EL (cell line): ENCODE measurements at places on chromosomes 1 and 21.

DNA sequence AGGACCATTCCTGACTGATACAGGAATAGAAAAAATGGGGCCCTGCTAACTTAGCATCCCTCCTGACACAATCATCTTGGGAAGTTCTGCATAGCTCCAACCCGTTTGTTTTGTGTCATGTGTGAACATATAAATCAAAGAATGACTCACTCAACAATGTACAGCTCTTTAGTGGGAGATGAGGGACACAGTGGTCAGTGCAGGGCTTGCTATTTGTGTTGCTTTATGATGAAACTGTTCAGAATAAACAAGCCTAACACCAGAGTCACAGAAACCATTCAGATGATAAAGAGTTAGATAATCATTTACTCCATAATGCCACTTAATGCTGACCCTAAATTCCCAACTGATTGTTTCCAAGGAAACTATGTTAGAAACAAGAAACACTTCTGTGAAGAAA, 154.2 kb upstream of the ZNHIT6 start:
- DNase-seq, result peak; percentile 31

- DNase-seq, result no peak
Observed at GRCh38 chr1:3691421-3692204, 39.3 kb downstream of the TP73 start.

DNA sequence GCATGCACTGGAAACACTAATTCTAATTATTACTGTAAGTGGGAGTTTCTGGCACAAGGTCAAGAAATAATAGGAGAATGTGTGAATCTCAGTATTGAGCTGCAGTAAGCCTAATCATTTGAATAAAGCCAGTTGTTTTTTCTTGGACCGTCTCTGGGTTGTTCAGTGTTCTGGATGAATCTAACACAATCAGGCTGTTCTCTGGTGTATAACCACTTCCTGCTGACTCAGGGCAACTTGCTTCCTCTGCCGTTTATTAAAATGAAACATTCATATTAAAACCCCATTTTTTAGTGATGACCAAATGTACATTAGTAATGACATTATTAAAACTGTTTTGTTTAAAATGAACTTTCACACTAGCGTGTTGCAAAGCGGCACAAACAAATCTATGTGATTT, 273.1 kb upstream of the SNX7 start:
- DNase-seq, result peak; percentile 88

- DNase-seq, result peak; percentile 73
Observed at GRCh38 chr1:91555821-91556531, 55.3 kb downstream of the CDC7 start.

DNA sequence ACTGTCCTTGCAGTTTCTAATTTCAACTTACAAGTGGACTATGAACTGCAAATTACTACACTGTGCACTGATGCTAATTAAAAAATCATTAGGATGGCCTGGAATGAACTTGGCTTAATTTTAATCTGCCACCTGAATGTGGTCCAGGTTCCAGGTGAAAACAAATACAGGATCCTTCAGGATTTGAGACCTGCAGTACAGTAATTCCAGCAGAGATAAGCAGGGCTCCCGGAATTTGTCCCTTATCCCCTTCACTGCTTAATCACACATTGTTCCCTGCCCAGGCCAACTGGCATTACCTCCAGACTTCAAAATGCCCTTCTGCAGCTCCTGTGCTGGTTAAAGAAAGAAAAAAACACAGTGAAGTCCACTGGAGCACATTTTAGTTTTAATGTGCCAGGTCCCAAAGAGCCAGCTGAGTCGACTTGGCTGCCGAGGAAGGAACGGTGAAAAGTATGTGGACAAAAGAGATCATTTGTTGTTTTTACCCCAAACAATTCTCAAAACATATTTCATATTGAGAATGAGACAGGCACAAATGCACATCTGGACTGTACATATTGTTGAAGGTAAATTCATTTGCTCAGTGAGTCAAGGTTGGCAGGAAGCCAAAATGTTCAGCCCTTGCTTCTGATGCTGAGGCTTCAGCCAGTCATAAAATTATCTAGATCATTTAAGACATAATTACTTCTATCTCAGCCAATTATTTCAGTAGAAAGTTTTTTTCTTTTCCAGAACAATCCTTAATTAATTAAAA, 28.3 kb downstream of the DEGS1 start:
- peak; percentile 51 for DNase-seq

- DNase-seq, result no peak
Observed at GRCh38 chr1:110338309-110338885, 780 bp upstream of the RBM15 start.

DNA sequence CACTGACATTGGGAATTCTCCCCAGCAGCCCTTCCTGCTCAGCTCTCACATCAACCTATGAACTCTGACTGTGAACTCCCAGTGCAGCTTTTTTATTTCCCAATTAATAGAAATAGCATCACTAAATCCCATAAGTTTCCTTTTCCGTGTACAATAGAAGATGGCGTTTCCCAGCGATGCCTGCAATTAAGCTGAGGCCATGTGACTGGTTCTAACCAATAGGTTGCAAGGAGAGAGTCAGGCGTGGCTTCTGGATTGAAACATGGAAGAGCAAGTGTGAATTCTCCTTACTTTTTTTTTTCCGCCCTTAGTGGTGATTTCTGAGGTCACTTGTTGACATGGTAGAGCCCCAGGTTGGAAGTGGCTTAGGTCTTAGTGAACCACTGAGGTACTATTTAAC, 59.0 kb upstream of the IGSF5 start:
- DNase-seq, result no peak

- DNase-seq, result no peak
Observed at GRCh38 chr1:230083746-230084407, 16.8 kb downstream of the GALNT2 start.

GRCh38 chr1:170619241-170620028, 44.5 kb upstream of the PRRX1 start:
- DNase-seq, result peak; percentile 28

DNA sequence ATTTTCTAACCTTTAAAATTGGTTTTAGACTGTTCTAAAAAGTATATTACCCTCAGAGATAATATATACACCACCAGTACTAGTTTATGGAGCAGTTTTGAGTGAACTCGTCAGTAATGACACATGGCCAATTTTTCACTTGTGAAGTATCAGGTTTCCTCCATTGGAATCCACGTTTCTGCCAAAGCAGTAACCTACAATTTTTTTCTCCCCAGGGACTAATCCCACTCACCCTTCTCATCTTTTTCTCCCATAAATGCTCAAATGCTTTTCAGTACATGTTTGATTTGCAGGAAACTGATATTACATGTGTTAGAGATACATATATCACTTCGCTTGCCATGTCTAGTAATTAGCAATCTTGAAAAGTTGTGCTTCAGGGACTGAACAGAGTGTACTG, 94.1 kb downstream of the COL24A1 start:
- DNase-seq, result no peak

DNA sequence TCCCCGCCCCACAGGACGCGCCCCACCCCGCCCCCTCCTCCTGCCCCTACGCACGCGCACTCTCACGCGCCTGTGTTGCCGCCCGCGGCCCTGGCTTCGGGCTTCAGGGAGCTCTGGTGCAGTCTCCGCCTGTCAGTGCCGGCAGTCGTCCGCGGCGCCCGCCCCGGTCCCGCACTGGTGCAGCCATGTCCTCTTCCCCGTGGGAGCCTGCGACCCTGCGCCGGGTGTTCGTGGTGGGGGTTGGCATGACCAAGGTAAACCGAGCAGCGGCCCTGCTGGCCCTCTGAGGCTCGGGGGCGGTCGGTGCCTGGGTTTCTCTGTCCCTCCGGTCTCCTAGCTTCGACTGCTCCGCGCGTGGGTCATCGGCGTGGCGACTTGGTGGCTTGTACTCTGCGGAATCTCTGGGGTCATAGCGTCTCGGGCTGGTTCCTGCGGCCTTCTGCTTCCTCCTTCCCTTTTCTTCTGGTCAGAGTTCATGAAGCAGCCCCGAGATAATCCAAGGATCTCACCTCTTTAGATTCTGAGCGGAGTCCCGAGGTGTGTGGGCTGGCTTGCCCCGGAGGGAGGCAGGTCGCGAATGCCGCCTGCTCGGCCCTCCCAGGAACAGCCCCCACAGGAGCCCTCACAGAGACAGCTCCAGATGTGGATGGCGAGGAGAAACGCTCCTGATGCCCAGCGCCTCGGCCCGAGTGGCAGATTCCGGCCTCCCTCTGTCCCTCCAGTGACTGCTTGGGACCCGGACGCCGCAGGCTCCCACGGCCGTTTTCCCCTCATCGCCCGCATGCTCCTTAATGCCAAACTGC, at the start of gene SCP2:
TSS of gene SCP2 (plus strand) at position 65 of the 803 bp plus-strand sequence. CDS start at position 186, 121 bp downstream.
- peak; percentile 80 for DNase-seq

- DNase-seq, result no peak
Observed at GRCh38 chr21:43961382-43961909, 50.7 kb upstream of the TRAPPC10 start.

DNA sequence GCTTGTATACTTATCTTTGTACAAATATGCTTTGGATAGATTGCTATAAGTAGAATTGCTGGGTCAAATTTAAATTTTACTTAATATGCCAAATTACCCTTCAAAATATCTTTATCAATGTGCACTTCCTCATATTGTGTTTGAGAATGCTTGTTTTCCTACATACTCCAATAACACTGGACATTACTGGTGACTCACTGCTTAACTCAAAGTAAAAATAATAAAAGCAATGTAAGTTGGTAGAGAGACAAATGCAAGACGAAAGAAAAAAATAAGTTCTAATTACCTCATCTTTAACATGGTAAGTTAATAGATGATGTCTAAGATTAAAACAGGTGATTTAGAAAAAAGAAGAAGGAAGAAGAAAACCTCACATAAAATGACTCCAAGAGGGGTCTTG, 7.9 kb upstream of the SH3GLB1 start:
- DNase-seq, result peak; percentile 20

- no peak for DNase-seq
Observed at GRCh38 chr21:46180079-46180722, 4.1 kb downstream of the SPATC1L start.

DNA sequence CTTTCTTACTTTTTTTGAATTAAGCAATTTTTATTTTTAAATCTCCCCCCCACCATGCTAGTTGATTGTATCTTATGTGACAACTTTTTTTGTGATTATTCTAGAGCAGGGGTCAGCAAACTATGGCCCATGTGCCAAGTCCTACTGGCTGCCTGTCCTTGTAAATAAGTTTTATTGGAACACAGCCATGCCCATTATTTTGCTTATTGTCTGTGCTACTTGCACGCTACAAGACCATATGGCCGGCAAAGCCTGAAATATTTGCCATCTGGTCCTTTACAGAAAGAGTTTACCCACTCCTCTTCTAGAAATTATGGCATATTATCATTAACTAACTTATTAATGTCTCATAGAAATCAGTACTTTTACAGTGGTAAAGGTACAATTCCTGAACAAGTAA, 51.7 kb downstream of the AK5 start:
- DNase-seq, result no peak

GRCh38 chr21:45276596-45276995, 11.1 kb downstream of the POFUT2 start:
- no peak for DNase-seq

GRCh38 chr1:200907611-200908097, 13.0 kb downstream of the INAVA start:
- DNase-seq, result no peak

DNA sequence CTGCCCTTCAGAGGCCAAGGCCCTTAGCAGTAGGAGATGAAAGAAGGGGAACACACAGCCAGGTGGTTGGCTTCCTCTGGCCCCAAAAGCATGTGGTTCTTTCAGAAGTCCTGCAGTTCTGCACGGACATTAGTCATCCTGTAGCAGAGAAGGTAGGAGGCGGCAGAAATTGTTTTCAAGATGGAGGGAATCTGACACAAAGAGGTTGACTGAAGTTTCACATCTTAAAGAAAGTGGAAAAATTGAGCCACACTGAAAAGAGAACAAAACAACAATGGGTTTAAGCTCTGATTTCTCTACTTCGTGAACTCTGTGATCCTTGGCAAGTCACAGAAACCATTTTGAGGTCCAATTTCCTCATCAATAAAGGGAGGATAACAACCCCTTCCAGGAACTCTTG, 125.3 kb upstream of the DNAH14 start:
- DNase-seq, result no peak

- no peak for DNase-seq
Observed at GRCh38 chr1:168386492-168386891, 105.8 kb downstream of the TBX19 start.

- DNase-seq, result no peak
Observed at GRCh38 chr1:175984813-175985212, 222.3 kb downstream of the COP1 start.

- no peak for DNase-seq
Observed at GRCh38 chr1:15833842-15834405, 13.6 kb upstream of the SPEN start.

- no peak for DNase-seq
Observed at GRCh38 chr1:245099401-245099800, 55.4 kb upstream of the KIF26B start.

- DNase-seq, result no peak
Observed at GRCh38 chr1:89129911-89130310, 4.0 kb upstream of the GBP2 start.
